Stimulated activated CD8-positive, alpha-beta memory T cell treated with anti-CD3 and anti-CD28 coated beads, Interleukin-4, amount 100 ng/mL, for 48 hours (primary cell): ENCODE measurements at places on chromosomes 3 and 15.

GRCh38 chr3:182241766-182242488, 530.2 kb downstream of the SOX2 start:
- DNase-seq, result no peak

DNA sequence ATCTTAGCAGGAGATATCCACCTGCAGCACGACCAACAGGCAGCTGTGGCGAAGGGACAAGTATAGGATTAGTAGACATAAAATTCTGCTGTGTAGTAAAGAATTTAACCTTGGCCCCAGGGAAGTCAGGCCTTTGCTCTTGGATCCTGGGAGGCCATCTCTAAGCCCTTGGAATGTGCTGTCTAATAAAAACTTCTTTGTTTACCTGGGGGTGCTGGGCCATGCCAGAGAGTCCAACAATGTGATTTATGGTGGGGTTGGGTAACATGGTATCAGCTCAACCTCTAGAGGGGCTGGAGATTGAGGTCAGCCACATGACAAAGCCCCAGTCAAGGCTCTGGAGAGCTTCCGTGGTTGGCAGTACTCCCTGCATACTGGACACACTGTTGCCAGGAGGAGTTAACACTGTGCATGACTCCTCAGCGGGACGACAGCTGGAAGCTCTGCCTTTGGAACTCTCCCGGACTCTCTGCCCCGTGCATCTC, 52.4 kb downstream of the HEG1 start:
- DNase-seq, result no peak

GRCh38 chr15:50176869-50177268, 5.1 kb upstream of the SLC27A2 start:
- no peak for DNase-seq

- no peak for DNase-seq
Measured at GRCh38 chr15:70289191-70289955, 191.7 kb upstream of the TLE3 start.

DNA sequence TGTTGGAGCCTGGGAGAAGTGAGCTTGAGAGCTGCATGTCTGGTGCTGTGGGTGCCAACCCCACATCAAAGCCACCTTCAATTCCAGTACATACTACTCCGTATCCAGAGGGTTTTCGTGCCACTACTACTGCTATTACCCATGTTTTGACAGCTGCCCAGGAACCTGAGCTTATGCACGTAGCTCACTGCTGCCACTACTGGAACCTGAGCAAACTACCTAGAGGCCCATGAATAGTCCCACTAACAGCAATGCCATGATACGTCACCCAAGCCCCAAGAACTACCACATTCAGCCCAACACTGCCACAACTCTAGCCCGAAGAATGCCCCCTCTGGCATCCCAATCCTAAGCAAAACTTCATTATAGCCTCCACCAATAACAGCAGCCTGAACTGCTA, 215.2 kb upstream of the BCHE start:
- DNase-seq, result no peak

- no peak for DNase-seq
Measured at GRCh38 chr3:191244242-191244867, 45.3 kb downstream of the OSTN start.

- no peak for DNase-seq
Measured at GRCh38 chr15:94353488-94353820, 122.1 kb downstream of the MCTP2 start.

DNA sequence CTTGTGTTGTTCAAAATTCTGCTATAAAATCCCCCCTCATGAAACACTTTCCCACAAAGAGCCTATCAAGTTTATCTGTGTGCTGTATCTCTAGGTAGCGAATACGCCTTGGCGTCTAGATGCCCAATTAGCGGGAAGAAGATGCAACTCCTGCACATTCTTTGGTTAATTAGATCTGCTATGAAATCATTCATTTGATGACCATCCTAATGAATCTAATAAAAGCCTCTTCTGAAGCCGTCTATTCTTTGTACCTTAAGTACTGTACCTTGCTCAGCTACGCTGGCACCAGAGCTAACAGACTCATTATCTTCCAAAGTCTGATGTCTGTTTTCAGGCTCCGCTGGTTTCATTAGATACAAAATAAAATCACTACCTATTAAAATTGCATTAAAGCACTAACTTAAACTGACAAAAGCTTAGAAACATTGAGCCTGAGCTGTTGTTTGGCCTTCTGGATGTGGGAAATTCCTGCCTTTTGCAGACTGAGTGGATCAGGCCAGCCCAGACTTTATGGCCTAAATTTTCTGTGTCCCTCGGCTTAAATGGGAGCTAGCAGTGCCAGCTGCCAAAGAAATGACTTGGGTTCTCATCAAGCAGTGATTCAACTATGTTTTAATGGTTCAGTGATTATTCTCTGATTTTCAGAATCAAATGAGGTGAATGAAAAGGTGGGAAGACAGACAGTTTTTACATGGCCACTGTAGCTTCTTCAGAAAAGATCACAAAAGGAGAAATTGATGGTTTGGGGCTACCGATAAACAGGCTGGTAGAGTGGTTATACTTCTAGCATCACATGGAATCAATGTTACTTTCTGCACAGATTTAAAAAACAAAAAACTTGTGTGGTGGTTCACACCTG, 28.4 kb upstream of the CHST2 start:
- no peak for DNase-seq

DNA sequence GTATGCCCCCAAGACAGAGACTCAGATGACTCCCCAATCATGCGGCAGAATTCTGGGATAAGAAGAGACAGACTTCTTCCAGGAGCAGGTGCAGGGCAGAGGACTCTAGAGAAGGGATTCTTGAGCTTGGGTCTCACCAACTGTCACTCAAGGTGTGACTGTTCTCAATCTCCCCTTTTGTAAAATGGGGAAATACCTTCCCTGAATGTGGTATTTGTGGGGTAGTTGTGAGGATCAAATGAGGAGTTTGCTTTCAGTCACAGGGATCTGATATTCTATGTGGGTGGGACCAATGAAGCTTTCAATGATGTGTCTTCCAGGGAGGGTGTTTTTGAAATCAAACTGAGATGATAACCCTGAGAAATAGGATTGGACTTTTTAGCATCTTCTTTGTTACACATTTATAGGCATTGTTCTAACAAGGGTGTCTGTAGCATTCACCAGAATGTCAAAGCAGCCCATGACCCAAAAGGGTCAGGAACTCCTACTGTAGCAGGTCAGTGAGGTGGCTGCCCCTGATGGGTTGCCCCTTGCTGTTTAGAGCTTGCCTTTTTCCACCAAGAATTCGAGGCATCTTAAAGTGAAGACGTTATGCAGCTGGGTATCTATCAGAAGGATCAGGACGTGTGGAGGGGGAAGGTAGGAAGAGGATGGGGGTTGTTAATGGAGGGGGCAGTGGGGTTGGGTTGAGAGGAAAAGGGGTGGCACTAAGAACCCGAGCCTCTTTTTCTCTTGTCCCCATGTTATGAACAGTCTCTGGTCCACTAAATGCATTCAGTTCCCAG, 28.8 kb downstream of the UMPS start:
- DNase-seq, result no peak

DNA sequence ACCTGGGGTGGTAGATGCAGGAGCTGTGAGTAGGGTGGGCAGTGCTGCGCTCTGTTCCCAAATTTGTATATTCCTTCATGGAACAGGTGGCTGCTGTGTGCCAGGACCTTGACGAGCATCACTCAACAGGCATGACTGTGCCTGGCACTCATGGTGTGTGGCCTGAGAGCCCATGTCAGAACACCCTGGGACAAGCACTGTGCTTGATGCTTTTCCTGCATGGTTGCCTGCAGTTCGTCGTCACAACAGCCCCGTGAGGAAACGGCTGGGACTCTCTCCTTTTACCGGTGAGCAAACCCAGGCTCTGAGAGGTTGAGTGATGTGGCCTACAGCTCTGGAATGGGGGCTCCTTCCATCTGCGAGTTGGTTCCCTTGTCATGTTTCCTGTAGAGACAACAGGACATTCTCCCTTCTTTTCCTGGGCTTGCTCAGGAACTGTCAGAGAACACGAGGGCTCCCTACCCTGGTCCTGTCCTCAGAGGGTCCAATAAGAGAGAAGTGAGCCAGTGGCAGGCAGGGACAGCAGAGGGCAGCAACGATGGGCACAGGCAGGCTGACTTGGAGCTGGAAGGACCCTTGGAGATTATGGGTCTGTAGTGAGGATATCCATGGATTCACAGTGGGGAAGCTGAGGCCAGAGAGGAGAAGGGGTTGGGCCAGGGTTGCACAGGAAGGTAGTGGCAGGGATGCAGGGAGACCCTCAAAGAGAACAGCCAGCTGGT, 37.4 kb downstream of the PRKCD start:
- no peak for DNase-seq

DNA sequence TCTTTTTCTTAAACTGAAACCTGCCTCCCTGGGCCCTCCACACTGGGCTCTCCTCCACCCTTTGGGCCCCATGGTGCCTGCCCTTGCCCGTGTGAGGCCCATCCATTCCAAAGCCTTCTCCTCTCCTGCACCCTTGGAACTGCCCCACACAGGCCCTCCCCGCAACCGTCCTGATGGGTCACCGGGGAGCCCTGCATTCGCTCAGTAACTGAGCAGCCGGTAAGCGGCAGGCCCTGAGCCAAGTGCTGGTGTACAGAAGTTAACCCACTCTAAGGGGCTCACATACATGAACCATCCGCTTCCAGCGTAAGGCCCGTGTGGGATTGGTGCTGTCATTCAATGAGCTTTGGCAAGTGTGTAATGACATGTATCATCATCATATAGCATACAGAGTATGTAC, 5.4 kb upstream of the LRRC15 start:
- DNase-seq, result no peak

- no peak for DNase-seq
Measured at GRCh38 chr3:13380971-13381370, 39.2 kb downstream of the NUP210 start.

DNA sequence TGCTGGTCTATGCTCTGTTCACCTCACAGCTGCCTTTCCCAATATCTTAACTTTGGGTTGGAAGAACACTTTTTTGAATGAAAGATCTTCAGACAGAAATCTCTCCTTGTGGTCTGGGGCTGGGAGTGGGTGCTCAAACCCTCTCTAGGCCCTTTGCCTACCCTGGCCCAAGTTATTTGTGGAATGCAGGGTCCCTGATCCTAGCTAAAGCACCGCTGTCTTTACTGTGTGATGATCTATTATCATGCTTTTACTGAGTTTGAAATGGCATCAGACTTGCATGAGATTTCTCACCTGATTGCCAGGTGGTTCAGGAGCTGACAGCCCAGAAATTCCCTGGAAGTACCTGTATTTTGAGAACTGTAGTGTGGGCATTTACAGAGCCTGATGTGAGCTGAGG, 412.7 kb upstream of the ONECUT1 start:
- no peak for DNase-seq

GRCh38 chr3:13785351-13785750, 94.5 kb downstream of the WNT7A start:
- no peak for DNase-seq

GRCh38 chr15:36879568-36880222, 220.7 kb downstream of the MEIS2 start:
- DNase-seq, result no peak

- DNase-seq, result no peak
Measured at GRCh38 chr15:20643829-20644425, 102.3 kb upstream of the GOLGA6L6 start.

DNA sequence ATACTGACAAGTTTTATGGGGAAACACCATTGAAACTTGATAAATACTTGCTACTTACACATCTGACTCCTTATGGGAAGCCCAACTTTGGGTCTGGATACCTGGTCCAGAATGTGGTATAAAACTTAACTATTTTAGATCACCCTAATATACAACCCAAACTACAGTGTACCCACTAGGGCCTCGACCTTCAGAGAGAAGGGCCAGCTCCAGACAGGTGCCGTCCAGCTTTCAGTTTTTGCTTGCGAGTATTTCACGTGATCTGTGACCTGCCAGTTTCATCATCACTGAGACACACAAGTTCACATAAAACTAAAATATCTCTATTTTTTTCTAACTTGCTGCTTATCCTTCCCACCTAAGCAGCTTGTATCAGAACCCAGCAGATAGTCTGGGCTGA, 59.3 kb upstream of the RPL35A start:
- no peak for DNase-seq

- DNase-seq, result no peak
Measured at GRCh38 chr3:113783980-113784379, 37.1 kb downstream of the ATP6V1A start.

- no peak for DNase-seq
Measured at GRCh38 chr3:195181741-195182469, 89.1 kb downstream of the XXYLT1 start.

GRCh38 chr3:58469096-58469495, 22.8 kb upstream of the KCTD6 start:
- DNase-seq, result no peak

DNA sequence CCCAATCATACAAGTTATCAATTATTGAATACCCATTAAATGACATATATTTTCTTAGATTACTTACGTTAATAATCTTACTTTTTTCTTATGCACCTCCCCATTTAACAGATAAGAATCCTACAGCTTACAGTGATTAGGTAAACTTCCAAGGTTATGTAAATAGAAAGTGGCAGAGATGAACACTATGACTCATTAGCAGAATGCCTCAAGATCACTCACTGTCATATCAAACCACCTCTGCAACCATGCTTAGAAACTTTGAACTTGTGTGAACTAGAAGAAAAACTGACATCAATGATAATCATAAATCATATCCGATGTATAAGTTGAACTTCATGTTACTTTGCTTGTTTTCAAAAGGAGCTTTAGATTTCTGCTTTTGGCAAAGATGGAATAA, 911.6 kb upstream of the ARPP21 start:
- DNase-seq, result no peak

- no peak for DNase-seq
Measured at GRCh38 chr3:111238885-111239284, 167.3 kb downstream of the NECTIN3 start.

DNA sequence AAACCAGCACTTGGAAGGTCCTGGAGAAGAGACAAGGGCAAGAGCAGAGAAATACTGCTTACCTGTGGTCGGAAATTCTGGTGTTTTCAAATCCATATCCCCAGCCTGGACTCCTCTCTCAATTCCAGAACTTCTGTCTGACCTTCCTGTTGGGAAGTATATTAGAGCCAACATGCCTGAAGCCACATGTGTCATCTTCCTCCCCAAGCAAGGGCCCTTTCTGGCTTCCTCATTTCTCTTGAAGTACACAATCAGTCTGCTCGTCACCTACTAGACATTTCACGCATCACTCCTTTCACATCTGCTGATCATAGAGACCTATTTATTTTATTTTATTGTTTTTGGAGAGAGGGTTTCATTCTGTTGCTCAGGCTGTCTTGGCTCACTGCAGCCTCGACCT, 8.4 kb downstream of the PARP14 start:
- no peak for DNase-seq

GRCh38 chr3:38317192-38317759, 29.3 kb upstream of the XYLB start:
- no peak for DNase-seq

DNA sequence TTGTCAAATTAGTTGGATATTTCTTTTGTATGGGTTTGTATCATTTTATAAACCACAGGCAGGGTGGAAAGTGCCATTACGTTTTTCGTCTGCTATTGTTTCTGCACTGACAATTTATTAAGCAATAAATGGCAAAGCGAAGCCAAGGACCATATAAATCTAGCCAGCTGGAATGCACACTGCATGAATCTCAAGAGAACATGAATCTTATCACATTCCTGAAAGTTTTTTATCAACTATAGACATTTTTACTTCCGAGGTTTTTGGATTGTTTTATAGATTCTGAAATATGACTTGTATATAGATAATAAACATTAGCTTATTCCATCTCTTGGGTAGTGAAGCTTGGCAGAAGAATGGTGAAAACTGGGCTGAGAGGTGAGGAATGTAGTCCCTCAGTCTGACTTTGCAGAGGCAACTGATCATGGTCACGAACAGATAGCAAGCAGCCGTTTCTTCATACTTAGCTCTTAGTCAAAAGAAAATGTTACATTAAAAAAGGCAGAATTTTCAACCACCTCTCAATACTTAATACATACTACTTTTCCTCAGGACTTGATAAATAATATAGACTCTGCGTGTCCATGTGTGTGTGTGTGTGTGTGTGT, 102.7 kb downstream of the OSBPL10 start:
- DNase-seq, result no peak
